ENCODE measurements at places on chromosomes 1 and 21.

- DNase-seq, result no peak
These were observed 9.4 kb upstream of the SAMD11 start for GRCh38 chr1:914131-914890.

- no peak for DNase-seq
These were observed 15.6 kb downstream of the GBP5 start for GRCh38 chr1:89257041-89257440.

- DNase-seq, result peak; percentile 17
These were observed 296 bp upstream of the RNPEP start for GRCh38 chr1:201982082-201982622.

DNA sequence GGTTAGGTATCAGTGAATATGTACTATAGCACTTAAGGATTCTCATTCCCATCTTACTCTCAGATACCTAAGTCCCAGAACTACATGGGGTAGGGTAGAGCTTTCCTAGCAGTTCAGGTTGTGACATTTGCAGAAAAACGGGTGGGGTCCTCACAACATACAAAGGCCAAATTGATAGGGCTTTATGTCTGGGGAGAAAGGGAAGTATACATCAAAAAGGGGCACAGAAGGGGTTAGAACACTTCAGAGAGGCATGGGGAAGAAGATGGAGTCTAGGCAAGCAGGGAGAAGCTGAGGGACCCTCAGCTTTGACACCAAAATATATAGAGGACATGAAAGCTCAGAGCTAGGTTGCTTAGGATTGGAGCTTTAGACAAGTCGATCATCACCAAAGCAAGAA is 3.6 kb downstream of the UROD start:
- DNase-seq, result no peak

GRCh38 chr1:2232916-2233438 is 4.9 kb downstream of the SKI start:
- peak; percentile 21 for DNase-seq

GRCh38 chr21:38354746-38355145 is 98.0 kb downstream of the KCNJ15 start:
- no peak for DNase-seq

All from fibroblast of lung (primary cell).